ENCODE measurements at places on chromosomes 4 and X.

DNA sequence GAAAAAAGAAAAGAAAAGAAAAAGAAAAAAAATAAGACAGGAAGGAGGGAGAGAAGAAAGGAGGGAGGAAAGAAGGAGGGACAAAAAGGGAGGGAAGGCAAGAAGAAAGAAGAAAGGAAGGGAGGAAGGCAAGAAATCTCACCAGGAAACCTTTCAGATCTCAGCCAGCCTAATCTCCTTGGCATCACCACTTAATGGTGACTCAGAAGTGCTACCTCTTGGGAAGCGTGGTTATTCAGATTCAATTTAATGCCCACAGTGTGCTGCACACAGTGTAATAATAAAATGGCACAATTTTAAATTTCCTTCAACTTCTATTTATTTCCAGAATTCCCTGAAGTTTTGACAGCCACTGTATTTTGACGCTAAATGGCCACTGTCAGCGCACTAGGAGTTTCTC, 50.3 kb downstream of the DKK2 start:
- DNase-seq, result no peak

DNA sequence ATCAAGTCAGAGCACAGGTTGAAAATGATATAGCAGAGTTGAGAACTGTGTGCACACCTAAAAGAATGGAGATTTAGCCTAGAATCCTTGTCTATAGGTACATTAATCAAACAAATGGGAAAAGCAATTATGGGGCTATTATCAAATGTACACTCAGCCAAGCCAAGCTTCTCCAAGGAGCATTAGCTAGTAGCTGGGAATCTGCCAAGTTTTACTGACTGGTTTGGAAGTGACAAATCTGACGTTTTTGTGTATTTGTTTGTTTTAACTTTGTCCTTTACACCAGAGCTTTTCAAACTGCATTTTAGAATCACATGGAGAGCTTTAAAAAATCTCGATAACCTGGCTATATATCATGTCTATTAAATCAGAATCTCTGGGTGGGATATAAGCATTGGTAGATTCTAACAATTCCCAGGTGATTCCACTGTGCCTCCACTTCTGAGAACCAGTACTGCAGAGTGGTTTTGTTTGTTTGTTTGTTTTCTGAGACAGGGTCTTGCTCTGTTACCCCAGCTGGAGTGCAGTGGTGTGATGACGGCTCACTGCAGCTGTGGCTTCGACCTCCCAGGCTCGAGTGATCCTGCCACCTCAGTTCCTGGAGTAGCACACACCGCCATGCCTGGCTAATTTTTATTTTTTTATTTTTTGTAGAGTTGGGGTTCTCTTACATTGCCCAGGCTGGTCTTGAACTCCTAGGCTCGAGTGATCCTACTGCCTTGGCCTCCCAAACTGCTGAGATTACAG, 279.8 kb downstream of the UNC5C start:
- no peak for DNase-seq

- DNase-seq, result no peak
Measured at GRCh38 chr4:15502384-15502783, 32.7 kb downstream of the CC2D2A start.

DNA sequence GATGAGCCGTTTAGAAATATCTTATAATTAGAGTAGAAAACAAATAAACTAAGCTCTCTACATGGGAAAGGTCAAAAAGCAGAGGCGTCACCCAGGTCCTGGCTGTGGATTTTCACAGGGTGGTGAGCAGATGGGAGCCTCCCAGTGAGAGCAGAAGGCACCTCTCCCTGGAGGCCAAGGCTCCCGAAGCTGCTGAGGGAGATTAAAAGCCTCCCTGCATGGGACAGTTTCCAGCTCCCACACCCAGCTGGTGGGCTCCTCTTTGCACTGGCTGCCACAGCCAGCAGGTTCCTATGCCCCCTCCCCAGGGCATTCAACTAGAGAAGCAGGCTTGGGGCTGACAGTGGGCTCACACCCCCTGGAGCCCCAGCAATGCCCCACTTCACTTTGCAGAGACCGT, 55.2 kb upstream of the TBC1D9 start:
- no peak for DNase-seq

DNA sequence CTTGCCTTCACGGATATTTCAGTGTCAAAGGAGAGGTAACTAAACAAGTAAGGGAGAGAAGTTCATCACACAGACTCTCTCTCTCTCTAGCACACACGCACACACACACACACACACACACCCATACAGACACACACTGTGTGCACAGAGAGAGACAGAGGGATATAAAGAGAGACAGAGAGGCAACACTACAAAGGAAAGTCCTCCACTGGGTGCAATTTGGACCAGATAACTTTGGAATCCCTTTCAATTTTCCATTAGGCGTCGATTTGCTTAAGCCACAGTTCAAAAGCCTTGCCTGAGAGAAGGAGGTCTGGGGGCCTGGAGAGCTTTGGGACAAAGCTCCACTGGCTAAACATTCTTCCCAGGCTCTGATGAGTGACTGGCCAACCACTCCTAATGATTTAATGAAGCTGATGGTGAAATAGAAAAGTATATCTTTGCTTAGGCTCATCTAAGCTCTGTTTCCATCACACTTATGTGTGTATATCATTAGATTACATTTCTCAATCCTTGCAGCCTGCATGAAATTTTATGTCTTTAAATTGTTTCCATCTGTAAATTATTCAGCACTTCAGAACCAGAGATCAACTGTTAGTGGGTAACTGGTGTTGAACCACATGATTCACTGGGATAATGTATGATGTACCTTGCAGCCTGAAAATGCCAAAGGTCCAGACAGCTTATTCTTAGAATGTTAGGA, 180.8 kb downstream of the MAGEB17 start:
- DNase-seq, result no peak

DNA sequence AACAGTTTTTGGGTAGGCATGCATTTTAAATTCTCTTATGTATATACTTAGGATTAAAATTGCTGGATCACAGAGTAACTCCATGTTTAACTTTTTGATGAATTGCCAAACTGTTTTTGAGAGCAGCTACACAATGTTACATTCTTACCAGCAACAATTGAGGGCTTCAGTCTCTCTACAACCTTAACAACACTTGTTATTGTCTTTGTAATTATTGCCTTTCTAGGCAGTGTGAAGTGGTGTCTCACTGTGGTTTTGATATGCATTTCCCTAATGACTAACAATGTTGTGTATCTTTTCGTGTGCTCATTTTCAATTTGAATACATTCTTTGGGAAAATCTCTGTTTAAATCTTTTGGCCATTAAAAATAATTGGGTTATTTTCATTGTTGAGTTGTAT, 17.3 kb upstream of the F11 start:
- DNase-seq, result no peak

GRCh38 chr4:140652601-140653000, 83.8 kb upstream of the UCP1 start:
- no peak for DNase-seq

DNA sequence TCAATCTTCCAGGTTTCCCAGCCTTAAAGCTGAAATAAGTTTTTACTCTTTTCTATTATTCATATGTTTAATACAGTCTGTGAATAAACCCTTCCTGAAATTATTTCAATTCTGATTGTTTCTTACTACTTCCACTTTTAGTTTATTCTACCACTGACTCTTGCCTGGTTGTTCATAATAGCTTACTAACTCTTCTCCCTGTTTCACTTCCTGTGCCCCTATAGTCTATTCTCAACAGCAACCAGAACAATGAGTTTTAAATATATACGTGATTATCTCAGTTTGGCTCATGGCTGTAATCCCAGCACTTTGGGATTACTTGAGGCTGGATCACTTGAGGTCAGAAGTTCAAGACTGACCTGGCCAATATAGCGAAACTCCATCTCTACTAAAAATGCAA, 408.0 kb upstream of the SPOCK3 start:
- no peak for DNase-seq

All from activated CD4-positive, alpha-beta T cell treated with anti-CD3 and anti-CD28 coated beads, Interleukin-2, amount 50 U/mL, for 4 hours (primary cell).